ENCODE measurements at places on chromosomes 2 and 18.

DNA sequence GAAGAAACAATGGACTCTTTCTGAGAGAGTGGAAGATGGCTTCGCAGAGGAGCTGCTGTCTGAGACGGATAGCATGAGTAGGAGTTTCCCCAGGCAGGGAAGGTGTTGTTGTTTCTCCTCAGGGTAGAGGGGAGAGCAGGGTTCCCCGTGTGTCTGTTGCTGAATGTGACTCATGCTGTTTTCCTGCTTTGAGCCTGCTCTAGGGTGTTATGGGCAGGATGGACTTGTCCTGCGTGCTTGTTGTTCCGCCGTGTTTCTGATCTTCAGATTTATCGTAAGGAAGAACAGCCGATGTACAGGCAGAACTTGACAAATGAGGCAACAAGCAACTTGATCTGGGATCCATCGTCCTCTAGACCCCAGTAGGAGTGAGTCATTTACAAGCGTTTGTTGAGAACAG, 19.7 kb upstream of the MYCN start:
- no peak for DNase-seq

DNA sequence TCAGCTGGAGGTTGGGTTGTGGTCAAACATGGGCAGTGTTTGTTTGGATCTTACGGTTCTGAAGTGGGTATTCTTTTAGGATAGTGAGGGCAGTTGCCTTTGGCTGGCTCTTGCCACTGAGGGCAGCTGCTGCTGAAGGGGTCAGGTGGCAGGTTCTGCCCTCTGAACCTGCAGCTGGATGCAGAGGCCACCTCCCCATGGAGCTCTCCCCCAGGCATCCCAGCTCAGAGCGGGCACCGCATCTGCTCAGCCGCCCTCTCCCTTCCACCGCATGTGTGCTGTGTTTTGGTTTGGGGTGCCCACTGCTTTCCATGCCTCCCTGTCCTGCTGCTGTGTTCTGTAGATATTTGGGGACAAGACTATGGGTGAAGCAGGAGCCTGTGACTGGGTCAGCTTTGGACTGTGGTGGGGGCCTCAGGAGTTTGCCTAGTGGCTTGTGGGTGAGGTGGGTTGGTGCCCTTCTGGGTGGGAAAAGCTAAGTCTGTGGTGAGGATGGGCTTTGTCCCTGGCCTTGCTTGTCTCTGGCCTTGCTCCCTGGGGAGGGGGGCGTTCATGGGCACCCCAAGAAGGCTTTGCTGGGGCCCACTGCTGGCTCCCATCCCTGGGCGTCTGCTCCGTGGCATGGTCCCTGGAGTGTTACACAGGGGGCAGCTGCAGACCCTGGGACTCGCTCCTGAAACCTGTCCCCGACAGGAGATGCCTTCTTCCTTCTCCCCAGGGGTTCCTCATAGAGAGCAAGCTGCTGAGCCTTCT, 28.5 kb downstream of the OTOF start:
- DNase-seq: no peak

GRCh38 chr18:8515142-8515865, 93.9 kb upstream of the RAB12 start:
- DNase-seq: no peak

DNA sequence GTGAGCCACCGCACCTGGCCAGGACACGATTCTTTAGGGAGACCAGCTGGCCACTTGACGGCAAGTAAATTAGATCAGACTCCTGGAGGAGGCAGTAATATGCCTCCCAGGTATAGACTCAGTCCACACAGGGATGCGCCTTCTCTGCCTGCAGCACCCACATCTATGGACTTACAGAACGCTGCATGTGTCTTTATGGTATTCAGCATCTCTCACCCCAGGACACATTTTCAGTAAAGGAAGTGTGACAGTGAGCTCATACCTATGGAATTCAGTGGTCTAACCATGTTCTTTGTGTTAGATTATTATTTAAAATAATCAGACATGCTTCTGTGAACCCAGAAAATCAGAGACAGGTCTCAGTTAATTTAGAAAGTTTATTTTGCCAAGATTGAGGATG, 5.9 kb upstream of the NARS1 start:
- no peak for DNase-seq

GRCh38 chr2:191656391-191656790, 21.5 kb upstream of the NABP1 start:
- no peak for DNase-seq

DNA sequence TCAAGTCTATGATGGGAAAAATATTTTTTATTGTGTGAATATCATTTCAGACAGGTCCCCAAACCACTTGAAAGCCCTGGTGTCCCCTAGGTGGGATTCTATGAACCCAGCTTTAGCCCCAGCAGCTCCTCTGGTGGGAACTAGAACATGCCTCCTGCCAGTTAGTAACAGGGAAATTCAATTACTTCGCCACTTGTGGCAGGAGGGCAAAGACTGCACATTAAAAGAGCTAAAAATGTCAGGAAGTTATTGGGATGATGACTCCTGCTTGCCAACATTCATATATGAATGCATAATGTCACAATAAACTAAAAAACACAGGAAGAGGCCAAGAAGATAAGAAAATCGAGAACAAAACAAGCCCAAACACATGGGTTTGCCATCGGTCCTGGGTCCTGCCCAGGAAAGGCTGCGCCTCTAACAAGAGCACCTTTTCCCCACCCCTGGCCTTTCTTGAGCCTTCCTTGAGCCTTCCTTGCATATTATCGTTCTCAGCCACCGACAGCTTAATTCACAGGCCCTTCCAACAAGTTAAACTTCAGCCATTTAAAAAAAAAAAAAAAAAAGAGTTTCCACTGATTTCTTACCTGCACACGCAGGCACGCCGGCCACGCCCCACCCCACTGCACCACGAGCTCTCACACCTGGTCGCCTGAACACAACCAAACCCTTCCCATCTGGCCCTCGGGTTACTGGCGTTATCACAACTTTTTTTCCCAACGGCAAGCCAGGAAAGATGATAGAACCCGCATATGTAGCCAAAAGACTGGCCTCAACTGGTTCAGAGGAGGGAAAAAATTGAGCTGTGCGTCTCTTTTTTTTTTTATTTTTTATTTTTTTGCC, 23.4 kb downstream of the BCL11A start:
- no peak for DNase-seq

DNA sequence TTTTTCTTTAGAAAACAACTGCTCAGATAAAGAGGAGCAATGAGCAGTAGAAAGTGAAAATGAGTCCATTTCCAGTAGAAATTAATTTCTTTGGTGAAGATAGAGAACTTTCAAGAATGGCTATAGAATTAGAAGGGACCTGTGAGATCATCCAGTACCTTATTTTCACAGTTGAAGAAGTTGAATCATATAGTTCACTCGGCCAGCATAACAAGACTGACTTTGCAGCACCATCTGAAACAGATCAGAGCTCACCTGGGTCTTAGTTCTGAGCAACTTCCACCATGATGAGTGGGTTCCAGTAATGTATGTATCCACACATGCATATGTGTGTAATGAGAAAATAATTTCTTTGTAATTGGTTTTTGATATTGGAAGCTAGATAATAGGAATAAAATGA, 58.6 kb downstream of the CERS6 start:
- no peak for DNase-seq

DNA sequence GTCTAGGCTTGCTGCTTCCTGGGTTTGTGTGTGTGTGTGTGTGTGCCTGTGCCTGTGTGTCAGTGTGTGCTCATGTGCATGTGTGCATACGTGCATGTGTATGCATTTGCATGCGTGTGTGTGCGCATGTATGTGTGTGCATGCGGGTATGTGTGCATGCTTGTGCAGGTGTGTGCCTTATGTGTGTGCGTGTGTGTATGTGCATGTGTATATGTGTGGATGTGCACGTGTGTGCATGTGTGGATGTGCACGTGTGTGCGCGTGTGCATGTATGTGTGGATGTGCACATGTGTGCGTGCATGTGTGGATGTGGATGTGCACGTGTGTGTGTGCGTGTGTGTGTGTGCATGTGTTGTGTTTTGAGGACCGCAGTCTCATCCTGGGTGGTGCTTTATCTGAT, 42.8 kb downstream of the LPIN1 start:
- DNase-seq: no peak

DNA sequence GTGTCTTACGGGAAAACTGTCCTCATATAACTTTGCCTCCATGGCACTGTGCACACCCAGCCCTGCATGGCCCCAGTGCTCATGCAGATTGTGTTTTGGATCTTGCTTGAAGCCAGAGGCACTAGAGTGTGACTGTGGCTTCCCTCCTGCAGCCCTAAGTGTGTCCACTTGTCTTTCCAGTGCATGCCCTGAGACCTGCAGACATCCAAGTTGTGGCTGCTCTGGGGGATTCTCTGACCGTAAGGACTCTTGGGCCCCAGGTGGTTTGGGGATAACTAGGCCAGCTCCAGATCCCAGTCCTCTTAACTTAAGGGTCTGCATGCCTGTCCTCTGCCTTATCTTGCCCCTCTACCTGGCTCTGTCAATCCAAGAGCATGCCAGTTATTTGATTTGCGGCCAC, 96.6 kb downstream of the PLB1 start:
- no peak for DNase-seq

- DNase-seq: no peak
Observed at GRCh38 chr2:118095610-118096009, 7.3 kb downstream of the INSIG2 start.
